ENCODE measurements at places on chromosomes 16 and 17.

- no peak for DNase-seq
Measured at GRCh38 chr17:16314859-16315258, 38.4 kb downstream of the CENPV start.

DNA sequence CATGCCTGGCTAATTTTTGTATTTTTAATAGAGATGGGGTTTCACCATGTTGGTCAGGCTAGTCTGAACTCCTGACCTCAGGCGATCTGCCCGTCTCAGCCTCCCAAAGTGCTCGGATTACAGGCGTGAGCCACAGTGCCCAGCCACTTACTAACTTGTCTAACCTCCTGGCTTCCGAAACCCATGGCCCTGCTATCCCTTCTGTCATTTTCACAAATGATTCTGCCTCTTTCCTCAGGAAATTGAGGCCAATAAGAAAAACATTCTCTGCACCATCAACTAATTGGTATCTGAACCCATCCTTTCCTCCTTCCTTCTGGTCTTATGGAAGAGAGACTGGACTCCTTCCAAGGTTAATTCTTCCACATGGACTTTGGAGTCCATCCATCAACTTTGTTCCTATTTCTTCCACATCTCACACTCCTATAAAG, 27.9 kb upstream of the TNRC6A start:
- DNase-seq, result no peak

DNA sequence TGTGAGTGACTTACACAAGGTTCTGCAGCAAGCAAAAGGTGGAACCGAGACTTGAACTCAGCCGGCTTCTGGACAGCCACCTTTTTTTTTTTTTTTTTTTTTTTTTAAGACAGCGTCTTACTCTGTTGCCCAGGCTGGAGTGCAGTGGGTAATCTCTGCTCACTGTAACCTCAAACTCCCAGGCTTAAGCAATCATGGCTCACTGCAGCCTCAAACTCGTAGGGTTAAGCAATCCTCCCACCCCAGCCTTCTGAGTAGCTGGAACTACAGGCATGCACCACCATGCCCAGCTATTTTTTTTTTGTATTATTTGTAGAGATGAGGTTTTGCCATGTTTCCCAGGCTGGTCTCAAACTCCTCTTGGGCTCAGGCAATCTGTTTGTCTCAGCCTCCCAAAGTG, 55.2 kb upstream of the GOT2 start:
- no peak for DNase-seq

DNA sequence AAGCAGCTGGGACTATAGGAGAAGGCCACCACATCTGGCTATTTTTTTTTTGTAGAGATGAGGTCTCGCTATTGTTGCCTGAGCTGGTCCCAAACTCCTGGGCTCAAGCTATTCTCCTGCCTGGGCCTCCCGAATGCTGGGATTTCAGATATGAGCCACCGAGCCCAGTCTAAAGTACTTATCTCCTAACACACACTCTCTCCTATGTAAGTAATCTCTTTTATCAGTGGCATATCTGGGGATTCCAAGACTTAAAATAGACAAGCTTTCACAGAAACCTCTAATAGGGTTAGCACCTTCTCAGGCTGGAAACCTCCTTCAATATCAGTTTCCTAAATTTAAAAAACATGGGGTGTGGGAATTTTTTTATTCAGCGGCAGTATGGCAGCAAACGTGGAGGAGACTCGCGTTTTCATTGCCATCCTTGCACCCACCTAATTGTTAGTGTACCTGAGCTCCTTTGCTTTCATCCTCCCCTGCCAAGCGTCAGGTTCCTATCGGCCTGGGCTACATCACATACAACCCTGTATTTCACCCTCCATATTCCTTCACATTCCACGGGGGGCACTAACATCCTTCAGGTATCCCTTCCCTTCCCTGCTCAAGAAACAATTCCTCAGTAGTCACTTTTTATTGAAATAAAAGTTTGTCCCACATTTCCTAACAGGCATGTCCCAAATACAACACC, 1.1 kb downstream of the EZH1 start:
- DNase-seq, result no peak

GRCh38 chr16:56108724-56109123, 82.6 kb upstream of the GNAO1 start:
- no peak for DNase-seq

GRCh38 chr17:77150196-77150595, 9.4 kb downstream of the SEC14L1 start:
- DNase-seq, result no peak

All from stimulated activated CD8-positive, alpha-beta memory T cell treated with anti-CD3 and anti-CD28 coated beads, Interleukin-4, amount 100 ng/mL, for 24 hours (primary cell).